ENCODE measurements at places on chromosomes 1 and 21.

GRCh38 chr1:20949871-20950590 is 162.9 kb upstream of the HP1BP3 start:
- no peak for DNase-seq

DNA sequence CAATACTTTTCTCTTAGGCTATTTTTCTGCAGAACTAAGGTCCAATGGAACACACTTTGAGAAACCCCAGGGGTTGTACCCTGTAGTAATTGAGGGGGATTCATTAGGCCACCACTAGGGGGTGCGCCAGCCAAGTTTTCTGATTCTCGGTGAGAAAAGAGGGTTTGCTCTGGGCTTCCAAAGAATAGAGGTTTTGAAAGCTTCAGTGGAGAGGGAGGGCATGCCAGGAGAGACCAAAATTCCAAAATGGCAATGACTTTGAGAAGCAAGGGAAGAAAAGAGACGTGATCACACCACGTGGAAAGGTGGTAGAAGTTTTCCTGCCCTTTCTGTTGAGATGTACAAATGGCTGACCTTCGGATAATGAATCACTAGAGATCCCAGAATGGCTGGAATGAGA is 323.3 kb downstream of the RPS6KC1 start:
- DNase-seq = peak; percentile 45

GRCh38 chr1:222546548-222547259 is 1.2 kb downstream of the HHIPL2 start:
- no peak for DNase-seq

DNA sequence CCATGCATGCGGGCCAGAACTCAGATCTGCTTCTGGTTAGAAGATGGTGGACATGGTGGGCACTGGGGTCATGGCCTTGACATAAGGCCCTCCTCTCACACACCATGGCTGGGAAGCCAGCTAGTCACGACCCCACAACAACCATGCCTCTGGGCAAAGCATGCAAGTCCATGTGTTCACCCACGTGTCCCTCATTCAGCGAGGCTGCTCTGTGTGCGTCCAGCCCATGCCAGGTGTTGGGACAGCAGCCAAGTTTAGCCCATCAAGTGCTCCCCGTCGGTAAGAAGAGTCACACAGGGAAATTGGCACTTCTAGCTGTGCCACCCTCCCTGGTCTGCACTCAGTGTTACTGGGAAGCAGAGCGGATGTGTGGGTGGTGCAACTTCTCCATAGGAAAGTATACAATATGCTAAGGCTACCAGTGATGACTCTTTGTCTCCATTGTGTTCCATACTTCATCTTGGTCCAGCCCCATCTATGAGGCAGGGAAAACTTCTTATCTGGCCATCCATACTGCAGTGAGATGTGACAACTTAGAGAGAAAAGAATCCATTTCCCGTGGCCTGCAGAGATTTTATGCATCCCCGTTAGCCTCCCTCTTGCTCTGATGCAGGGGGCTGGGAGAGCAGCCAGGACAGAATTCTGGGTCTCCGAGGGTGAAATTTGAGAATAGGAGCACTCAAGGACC is 198.0 kb downstream of the GRIK3 start:
- DNase-seq = no peak

- DNase-seq = peak; percentile 48
Observed at GRCh38 chr1:112673592-112674439, 643 bp upstream of the MOV10 start.

- no peak for DNase-seq
Observed at GRCh38 chr1:203930342-203930741, 68.9 kb downstream of the SNRPE start.

DNA sequence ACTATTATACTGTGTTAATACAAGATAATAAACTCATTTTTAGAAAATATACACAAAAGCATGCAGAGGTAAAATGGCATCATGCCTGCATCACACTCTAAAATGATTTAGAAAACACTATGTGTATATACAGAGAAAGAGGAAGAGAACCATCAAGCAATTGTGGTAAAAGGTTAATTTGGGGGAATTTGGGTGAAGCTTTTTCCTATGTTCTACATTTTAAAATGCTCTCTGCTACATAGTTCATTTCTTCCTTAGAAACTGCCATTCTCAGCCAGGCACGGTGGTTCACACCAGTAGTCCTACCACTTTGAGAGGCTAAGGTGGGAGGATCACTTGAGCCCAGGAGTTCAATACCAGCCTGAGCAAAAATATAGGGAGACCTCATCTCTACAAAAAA is 44.1 kb downstream of the GON4L start:
- DNase-seq = no peak

DNA sequence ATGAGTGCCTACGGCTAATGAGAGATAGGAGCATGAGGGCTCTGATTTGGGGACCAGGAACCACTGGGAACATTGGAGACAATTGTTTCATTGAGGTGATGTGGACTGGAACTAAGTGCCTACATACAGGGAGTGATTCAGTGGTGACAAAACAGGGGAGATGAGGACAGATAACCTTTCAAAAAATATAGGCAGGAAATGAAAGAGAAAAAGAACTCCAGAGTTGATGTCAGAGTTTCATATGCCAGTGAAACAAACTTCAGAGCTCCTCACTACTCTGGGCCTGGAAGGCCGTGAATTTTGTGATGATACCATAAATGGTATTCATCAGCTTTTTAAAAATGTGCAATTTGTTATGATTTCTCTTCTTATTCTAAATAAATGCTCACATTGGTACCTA is 39.3 kb downstream of the FASLG start:
- DNase-seq = no peak

DNA sequence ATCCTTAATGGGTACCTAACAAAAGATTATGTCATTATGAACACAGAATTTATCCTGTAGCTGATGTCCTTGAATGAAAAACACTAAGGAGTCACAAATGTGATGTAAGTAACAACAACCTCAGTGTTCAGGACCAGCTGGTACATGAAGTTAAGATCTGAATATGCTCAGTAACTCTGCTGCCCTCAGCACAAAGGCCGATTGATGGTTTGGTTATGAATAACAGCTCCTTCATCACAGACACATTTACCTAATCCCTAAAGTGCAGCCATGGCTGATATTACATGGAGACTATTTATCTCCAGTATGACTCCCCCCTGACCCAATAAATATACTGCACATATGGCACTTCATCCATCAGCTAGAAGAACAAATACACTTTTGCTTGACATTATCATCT is 75.2 kb downstream of the PLPPR5 start:
- no peak for DNase-seq

- DNase-seq = peak; percentile 22
Observed at GRCh38 chr1:81305997-81306452, 494.7 kb upstream of the ADGRL2 start.

GRCh38 chr1:215636258-215636965 is 69.3 kb downstream of the KCTD3 start:
- peak; percentile 53 for DNase-seq

GRCh38 chr1:101741910-101742309 is 254.8 kb downstream of the OLFM3 start:
- no peak for DNase-seq

DNA sequence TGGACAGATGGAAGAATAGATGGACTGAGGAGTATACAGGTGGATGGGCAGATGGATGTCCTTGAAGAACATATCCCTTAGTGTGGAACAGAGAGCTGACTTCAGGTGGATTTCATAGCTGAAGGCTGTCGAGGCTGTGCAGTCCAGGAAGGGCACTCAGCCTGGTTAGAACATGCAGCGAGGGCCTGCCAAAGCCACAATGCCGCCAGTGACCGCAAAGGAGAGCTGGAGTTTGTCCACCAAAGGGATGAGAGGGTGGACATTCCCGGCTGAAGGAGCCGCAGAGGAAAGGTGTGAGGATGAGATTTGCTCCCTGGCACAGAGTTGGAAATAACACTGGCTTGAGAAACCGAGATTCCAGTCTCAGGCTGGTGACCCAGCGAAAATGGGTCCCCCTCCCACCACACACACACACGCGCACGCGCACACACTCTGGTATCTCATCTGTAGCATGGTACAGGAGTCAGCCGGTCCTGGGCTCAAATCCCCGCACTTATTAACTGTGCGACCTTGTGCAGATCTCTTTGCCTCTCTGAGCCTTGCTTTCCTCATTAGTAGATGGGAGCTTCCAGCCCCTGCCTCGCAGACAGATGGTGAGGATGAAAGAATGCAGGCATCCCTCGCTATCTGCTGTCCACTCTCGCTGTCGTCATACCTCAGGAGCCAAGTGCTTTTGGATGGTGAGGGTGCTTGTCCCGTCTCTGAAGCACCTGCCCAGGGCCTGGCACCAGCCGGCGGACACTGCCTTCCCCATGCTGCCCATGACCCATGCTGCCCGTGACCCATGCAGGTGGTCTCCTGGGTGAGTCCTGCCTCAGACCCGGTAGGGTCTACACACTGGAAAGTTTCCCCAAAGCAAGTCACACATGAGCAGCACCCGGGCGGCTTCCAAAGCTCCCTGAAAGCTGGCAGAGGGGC is 26.8 kb upstream of the EFHD2 start:
- no peak for DNase-seq

- no peak for DNase-seq
Observed at GRCh38 chr1:221739018-221739676, 2.7 kb downstream of the DUSP10 start.

DNA sequence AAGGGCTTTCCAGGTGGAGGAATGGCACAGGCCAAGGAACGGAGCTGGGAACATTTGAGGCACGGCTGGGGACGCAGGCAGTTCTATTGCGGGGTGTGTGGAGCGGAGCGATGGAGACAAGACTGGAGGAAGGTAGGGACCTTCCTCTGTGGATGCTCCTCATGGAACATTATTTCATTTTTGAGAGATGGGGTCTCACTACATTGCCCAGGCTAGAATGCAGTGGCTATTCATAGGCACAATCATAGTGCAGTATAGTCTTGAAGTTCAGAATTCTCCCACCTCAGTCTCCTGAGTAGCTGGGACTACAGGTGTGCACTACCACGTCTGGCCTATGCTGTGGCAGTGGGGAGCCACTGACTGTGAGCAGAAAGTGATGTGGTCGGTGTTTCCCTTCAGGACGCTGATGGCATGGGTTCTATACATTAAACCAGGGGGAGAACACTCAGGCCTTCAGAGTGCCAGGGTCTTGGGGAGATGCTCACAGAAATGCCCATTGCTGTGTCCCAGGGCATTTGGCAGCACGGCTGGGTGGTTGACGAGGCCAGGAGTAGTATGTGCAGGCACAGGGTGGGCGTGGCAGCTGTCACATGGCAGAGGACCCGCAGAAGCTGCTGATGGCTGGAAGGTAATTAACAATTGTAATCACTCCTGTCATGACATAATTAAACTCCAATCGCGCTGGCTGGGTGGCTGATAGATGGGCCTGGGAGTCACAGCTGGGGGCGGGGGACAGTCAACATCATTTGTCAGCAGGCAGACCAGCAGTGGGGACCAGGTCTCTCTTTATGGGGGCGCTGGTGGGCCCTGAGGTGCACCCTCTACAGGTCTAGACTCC is 40.8 kb upstream of the ACOT11 start:
- no peak for DNase-seq

DNA sequence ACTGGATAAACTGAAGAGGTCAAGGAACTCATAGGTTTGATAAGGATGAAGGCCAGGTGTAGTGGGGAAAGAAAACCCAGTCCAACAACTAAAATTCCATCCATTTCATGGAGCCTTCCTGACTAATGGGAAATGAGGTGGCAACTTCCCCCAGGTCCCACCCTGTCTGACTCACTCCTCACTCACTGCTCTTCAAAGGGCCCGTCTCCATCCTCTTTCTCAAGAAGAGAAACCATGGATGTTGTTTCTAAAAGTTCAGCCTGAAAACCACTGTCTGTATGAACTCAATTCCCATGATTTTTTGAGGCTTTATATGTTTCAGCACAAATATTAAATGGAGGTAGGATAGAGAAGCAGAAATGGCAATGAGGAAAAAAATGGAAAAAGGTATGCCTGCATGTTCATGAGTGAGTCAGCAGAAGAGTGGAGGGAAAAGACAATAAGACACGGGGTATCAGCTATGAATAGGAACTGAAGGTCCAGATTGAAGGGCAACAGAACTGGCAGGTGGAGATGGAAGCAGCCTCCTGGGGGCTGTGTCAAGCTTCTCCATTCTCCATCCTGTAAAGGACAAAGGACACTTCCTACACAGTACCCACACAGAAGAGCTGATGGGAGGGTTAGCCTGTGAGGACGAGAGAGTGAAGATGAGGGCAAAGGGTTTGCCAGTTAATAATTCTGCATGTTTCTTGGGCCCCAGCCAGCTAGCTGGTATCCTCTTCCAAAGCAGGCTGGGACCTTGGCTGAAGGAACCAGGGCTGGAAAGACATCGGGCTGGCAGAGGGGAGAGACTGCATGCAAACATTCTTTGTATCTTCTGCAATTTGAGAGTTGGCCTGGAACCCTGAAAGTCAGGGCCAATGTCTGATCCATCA is 5.5 kb upstream of the ELOVL1 start:
- DNase-seq = peak; percentile 88

Data from LoVo (cell line).